ENCODE measurements at places on chromosomes 1 and 21.
A peak's percentile ranks its signal among the peaks of the same experiment; 100 is the strongest.

- no peak for DNase-seq
These were observed 66.3 kb downstream of the LMO4 start for GRCh38 chr1:87394982-87395381.

GRCh38 chr1:67601955-67602354 lies 83.0 kb upstream of the GADD45A start:
- no peak for DNase-seq

GRCh38 chr21:17911628-17912027 lies 92.5 kb upstream of the C21orf91 start:
- DNase-seq = no peak

- no peak for DNase-seq
These were observed 114.3 kb upstream of the GFI1 start for GRCh38 chr1:92601044-92601443.

GRCh38 chr1:227950735-227951346 lies 3.1 kb upstream of the WNT9A start:
- no peak for DNase-seq

GRCh38 chr1:82487778-82488177 lies 687.0 kb downstream of the ADGRL2 start:
- no peak for DNase-seq

DNA sequence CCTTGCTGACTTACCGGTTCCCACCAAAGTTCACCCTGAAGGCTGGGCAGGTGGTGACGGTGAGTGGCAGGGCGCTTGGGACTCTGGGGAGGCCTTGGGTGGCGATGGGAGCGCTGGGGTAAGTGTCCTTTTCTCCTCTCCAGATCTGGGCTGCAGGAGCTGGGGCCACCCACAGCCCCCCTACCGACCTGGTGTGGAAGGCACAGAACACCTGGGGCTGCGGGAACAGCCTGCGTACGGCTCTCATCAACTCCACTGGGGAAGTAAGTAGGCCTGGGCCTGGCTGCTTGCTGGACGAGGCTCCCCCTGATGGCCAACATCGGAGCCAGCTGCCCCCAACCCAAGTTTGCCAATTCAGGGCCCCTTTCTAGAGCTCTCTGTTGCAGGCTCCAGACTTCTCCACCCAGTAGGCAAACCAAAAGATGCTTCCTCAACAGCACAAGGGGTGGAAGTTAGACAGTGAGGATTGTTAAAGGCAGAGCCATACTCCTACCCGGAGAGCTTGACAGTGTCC lies 16.4 kb upstream of the SEMA4A start:
- no peak for DNase-seq

DNA sequence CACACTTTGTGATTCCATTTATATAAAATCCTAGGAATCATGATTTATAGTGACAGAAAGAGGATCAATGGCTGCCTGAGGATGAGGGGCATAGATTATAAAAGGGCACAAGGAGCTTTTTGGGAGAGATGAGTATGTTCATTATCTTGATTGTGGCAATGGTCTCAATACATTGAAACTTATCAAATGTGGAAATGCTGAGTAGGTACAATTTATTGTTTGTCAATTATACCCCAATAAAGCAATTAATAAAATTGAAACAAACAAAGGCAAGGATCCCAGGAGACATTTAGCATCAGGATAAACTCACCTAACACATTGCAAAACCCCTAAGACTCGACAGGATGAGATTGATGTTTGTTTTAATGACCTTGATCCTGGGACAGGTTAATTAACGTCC lies 153.1 kb upstream of the KLHDC7A start:
- DNase-seq = no peak

GRCh38 chr1:41439234-41439633 lies 45.2 kb downstream of the EDN2 start:
- DNase-seq = no peak

DNA sequence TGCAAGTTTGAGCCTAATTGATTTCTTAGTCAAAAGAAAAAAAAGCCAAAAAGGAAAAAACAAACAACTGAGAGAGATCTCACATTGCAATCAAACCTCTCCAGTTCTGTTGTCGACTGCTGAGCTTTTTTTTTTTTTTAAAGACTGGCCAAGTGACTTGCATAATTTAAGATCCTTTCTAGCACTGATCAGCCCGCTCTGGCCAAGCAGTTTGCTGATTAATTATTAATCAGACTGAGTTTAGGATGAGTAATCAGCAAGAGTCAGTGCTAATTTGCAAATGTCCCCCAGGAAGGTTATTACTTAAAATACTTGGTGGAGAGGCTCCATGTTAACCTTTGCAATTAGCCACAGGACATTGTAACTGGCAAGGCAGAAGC lies 39.3 kb downstream of the HMGB4 start:
- DNase-seq = no peak

DNA sequence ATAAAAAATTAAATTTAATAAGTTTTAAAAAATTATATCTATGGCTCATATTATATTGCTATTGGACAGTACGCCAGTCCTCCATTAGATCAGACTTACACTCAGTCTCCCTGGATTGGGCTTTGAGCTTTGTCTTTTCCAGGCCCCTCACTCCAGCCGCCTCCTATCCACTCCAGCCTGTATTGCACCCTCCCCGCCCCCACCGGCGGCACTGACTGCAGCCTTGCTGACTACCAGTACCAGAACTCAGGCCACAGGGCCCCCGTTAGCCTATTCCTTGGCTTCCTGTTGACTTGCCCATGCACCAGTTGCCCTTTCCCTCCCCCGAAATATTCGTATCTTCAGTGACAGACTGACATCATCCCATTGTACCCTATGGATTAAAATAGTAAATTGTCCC lies 127.9 kb downstream of the CSMD2 start:
- no peak for DNase-seq

DNA sequence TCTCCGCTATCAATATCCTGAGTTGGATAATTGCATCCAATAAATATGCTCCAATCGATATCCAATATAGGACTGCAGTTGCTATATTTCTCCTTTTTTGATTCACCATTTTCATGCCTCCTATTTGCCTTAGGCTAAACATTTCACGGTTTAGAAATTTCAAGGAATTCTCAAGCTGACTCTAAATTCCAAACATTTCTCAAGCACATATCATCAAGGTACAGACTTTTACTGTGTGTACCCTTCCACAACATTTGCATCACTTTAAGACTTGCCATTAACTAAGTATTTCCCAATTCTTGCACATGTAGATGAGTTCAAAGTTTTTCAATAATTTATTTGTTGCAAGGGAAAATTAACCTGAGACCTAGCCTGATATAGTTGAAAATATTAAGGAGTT lies 795.2 kb upstream of the TMPRSS15 start:
- no peak for DNase-seq

DNA sequence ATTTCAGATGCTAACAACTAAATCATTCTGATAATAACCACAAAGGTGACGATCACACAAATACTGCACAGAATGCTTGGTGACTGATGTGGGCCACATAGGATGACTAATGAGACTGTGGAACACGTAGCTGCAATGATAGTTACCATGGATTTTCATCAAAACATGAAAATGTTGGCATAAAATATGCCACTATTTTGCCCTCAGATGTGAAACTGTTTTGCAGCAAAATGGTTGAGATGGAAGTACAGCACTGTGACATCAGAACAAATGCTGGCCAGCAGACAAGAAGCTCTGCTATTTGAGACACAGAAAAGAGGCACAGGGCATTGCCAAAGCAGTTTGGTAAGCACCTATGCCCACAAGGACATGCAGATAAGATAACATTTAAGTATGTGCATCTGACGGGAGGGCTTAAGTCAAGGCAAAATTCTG lies 83.8 kb downstream of the NIBAN1 start:
- DNase-seq = no peak

GRCh38 chr21:42555756-42556438 lies 42.2 kb downstream of the SLC37A1 start:
- no peak for DNase-seq

GRCh38 chr1:240174734-240175133 lies 83.1 kb downstream of the FMN2 start:
- DNase-seq = no peak

GRCh38 chr1:12678820-12679219 lies 34.9 kb downstream of the AADACL4 start:
- DNase-seq = no peak

DNA sequence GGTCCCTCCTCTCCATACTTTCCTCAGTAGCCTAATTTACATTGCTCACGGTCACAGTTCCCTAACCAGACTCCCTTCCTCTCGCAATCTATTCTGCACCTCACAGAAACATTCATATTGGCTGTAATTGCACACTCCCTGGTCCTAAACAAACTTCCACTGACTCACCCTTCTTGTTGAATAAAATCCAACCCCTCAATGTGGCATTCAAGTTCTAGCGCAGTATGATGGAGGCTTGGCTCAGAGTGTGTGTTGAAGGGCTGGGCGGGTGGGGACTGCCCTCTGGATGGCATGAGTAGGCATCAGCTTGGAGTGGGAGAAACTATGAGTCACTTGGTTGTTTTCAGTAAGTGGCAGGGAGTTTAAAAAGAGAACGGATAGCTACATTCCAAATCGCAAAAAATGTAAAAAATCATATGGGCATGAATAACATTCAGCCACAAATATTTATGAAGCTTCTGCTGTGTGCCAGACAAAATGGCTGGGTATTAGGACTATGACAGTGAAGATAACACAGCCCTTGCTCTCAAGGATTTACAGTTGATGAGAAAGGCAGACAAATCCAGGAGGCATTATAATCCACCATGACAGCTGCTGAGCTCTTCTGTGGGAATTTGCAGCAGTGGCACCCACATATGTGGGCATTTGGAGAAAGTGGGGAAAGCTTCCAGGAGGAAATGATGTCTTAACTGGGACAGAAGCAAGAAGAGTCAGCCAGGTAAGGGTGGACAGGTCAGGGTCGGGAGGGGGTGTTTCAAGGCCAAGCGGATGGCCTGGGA lies 42.2 kb upstream of the LYST start:
- no peak for DNase-seq

GRCh38 chr1:212611000-212611948 lies 2.7 kb downstream of the ATF3 start:
- DNase-seq = no peak

DNA sequence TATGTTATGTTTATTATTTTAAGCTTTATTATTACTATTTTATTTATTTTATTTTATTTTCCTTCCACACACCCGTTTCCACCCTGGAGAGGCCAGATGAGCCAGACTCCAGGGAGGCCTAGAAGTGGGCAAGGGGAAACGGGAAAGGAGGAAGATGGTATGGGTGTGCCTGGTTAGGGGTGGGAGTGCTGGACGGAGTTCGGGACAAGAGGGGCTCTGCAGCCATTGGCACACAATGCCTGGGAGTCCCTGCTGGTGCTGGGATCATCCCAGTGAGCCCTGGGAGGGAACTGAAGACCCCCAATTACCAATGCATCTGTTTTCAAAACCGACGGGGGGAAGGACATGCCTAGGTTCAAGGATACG lies 468 bp upstream of the MX1 start:
- DNase-seq = no peak

- DNase-seq = no peak
These were observed 115.6 kb upstream of the KIAA1614 start for GRCh38 chr1:180796897-180797640.

DNA sequence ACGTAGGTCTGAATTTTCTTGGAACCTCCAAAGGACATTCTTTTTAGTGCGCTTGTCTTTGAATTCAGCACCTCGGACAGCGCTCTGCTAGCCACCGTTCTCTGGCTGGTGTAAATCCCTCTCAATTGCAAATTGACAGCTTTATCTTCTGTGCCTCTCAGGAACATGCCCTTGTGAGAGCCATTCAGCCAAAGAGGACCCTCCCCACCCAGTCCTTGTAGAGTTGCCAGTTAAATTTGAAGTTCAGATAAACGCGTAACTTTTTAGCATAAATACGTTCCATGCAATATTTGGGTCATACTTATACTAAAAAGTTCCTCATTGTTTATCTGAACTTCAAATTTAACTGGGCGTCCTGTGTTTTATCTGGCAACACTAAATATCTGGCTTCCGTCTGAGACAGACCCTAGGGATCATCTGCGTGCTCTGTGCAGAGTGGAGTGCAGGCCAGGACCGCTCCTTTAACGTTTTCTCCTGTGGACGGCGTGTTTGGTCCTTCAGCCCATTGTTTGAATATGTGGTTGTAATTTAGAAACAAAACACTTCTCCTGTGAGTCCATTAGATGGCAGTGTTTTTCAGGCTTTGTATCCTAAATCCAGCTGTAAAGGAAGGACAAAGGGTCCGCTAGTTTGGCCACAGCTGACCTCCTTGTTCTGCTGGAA lies 7.0 kb downstream of the KCNAB2 start:
- DNase-seq = peak; percentile 94

GRCh38 chr1:83583351-83584014 lies 415.4 kb downstream of the TTLL7 start:
- no peak for DNase-seq

DNA sequence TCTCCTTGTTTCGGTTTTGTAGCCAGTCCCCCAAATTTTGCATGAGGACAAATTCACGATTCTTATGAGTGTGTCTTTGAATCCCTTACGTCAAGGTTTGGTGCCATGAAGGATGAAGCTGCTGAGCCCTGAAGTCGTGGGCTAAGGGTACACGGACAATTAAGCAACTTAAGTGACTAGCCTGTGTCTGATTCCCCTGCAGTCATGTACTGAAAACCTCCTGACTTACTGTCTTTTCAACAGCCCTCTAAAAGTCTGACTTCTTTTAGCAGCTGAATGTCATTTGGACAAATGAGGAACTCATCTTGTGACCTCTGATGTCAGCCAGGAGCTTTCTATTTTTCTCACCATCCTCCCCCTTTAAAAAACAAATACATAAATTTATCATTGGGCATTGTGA lies 27.1 kb upstream of the C1orf105 start:
- DNase-seq = no peak

DNA sequence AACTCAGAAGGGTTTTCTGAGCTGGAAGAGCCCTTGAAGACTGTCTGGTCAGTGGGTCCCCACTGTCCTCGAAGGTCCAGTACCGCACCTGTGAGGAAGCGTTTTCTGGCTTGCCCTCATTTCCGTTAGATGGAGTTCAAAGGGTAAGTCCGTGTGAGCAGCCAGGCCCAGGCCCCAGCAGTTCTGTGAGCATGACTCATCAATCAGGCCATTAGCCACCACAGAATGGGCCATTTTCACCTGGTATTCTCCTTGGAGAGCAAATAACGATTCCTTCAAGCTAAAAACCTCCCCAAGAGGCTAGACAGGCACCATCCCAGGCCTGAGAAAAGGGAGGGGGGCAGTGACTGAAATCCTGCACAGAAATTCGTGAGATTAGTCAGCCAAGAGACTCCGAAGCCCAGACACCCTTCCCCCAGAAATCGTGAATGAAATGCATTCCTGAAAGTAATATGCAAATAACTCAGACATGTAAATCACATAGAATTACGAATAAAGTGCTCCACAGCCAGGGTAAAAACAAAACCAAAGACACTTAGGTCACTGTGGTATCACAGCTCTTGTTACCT lies 66.0 kb downstream of the BCAR3 start:
- DNase-seq = no peak

DNA sequence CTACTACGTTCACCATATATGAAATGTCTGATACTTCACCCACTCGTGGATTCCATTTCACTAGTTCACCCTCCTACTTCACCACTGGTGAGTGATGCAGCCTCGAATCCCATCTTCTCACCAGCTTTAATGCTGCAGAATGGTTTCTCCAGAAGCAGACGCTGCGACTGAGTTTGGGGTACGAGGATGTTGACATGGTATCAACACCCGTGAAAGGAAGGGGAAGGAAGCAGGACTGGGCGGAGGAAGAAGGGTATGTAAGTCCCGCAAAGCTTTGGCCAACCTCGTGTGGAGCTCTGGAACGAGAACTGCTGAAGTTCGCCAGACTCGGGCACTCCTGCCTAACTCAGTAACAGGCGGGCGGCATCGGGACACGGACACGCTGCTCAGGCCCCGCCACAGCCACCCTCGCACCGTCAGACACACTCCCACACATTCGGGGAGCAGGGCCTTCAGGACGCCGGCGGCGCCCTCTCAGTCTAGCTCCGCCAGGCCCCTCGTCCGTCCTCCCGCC lies 833 bp upstream of the DIP2A start:
- no peak for DNase-seq

Data from HuH-7 (cell line).